ENCODE measurements at places on chromosomes 1 and 21.
A peak's percentile ranks its signal among the peaks of the same experiment; 100 is the strongest.

- no peak for DNase-seq
Measured at GRCh38 chr1:98940722-98941079, 64.0 kb downstream of the PLPPR5 start.

DNA sequence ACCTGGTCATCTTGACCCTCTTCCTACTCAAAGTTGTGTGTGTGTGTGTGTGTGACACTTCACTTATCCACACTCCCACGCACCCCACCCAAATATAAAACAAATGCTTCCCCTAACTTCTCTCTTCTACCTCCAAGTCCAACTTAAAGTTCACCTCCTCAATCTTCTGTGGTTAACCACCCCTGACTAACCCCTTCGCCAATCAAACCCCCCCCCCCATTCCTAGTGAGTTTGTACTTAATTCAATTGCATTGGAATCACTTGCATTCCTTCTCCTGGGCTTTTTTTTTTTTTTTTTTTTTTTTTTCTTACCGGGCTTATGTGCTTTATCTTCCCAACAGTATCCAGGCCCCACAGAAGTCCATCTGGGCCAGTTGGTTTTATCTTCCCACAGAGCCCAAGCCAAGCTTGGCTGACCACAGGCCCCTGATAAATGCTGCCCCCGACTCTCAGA, 78.4 kb downstream of the CD58 start:
- no peak for DNase-seq

DNA sequence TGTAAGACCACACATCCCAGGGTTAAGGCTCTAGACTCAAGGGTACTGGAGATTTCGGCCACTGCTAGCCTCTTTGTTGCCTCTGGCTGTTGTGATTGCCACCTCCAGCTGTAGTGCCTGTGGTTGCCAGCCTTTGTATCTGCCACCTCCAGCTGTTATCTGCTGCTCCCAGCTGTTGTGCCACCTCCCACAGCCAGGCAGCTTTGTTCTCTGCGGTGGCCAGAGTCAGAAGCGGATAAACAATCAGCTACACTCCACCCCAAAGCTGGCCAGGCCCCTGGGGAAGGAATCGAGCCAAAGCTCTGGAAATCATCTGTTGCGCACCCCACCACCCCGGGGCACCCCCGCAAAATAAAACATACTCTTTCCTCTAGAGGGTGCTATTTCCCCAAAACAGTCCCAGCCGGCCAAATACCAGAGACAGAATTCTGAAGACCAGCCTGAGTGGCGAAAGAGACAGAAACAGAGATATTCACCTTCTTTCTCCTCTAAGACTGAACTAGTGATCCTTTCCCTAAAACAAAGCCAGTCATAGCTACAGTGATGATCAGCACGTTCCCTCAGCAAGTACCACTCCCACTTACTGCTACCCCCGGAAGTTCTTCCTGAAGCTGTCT, 14.8 kb upstream of the PIGM start:
- DNase-seq = no peak

DNA sequence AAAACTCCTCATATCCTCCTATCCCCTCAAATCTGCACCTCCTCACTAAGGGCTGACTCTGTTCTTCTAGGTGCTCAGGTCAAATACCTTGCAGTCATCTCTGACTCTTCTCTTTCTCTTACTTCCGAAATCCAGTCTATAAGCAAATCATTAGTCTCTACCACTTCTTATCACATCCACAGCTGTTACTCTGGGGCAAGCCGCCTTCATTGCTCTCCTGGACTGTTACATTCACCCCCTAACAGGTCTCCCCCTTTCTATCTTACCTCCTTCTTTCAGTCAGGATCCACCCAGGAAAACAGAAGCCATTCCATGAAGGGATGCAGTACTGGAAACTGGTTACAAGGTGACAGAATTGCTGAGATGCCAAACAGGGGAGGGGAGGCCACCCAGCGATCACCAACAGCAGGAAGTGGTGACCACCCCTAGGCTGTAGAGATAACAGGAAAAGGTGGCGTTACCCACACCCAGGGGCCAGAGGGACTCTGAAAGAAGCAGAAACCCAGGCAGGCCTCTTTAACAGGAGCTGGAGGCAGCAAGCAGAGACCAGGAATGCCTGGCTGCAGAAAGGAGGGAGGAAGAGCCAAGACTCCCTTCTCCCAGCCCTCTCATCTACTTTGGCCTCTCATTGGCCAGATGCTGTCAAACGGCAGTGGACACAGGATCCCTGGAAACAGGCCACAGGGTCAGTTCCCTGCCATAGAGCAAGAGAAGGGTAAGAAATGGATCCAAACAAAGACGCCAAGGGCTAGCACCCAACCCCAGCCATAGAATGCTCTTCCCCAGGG, 55.5 kb upstream of the FOXO6 start:
- no peak for DNase-seq

DNA sequence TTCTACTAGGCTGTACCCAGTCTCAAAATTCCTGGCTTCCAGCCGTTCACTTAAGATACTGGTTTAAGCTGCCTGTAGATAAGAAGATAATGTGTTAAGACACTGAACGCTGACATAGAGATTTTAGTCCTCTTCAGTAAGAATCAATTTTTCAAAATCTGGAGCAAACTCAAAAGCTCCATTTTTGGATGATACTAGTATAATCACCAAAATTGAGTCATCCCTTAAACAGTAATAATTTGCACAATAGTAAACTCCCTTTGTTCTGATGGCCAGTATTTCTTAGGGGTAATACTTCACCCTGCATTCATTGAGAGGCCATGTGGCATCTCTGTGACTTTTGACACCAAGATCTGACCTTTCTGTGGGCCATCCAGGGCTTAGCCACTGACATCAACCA, 299.8 kb upstream of the USP25 start:
- DNase-seq = no peak

GRCh38 chr1:45478121-45478814, 12.7 kb downstream of the TESK2 start:
- peak; percentile 39 for DNase-seq

GRCh38 chr1:186772228-186772627, 56.5 kb upstream of the PLA2G4A start:
- DNase-seq = no peak

- no peak for DNase-seq
Measured at GRCh38 chr1:38474738-38475623, 384.6 kb downstream of the RRAGC start.

DNA sequence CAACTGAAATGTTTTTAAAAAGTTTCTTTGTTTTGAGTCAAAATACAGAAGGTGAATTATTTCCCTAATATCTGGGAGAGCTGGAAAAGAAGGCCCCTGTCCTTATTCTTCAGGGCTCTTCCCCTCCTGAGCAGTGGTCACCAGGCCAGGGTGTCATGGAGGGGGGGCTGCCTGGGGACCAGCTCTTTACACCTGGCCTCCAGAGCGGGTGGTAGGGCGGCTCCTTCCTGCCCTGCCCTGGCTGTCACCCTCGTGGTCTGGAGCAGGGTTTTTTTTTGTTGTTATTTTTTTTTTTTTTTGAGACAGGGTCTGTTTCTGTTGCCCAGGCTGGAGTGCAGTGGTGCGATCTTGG, 6.6 kb downstream of the SKI start:
- DNase-seq = no peak

DNA sequence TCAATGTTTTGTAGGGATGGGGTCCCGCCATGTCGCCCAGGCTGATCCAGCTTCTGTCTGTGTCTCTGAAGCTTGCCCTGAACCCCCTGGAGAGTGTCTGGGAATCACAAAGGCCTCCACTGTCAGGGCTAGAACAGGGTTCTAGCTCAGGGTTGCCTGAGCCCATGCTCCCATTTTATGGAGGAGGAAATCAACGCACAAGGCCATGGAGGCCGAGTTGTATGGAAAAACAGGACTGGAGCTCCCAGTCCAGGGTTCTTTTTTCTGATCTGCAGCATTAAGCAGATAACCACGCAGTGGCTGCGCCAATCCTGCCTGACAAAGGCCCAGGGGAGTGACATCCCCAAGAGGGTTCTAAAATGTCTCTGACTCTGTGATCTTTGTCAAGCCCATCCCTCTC, 67.6 kb upstream of the NBPF3 start:
- DNase-seq = no peak

DNA sequence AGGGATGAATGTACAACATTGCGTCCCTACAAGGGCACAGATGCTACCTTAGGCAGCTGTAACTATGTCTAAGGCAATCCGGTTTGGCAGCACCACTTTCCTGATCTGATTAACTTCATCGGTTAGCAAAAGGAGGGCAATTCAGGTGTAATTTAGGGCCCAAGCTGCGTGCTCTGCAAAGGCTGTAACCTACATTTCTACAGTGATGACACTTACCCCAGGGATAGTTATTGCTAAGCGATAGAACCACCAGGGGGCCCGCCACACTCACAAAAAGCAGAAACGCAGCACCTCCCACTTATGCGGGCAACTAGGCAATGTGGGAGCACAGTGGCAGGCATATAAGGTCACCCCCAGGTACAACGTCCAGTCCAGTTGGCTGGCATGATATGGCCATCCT, 113.5 kb downstream of the GDAP2 start:
- no peak for DNase-seq

DNA sequence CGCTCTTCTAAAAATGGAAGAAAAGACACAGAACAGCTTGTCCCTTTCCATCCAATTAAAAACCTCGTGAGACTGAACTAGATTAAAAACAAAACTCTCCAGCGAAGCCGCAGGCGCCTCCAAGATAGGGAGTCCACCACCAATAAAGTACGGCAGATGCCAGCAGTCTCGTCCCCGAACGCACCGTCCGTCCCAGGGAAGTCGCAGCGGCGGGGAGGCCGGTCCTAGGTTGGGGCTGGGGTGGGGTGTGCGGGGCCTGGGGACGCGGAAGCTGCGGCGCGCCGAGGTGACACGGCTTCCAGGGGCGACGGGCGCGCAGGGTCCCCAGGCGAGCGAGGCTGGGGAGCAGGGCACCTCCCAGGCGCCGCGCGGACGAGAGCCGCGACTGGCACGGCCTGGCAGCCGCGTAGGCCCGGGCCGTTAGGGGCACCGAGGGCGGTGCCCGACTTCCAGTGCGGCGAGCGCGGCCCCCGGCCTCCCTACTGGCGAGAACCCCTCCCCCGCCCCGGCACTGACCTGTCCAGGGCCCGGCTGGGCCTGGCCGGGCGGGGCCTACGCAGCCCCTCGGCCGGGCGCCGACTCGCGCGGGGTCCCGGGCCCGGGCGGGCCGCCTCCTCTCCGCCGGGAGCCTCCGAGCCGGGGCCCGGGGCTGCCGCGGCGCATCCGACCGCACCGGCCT, 28.3 kb upstream of the A3GALT2 start:
- DNase-seq = peak; percentile 74

DNA sequence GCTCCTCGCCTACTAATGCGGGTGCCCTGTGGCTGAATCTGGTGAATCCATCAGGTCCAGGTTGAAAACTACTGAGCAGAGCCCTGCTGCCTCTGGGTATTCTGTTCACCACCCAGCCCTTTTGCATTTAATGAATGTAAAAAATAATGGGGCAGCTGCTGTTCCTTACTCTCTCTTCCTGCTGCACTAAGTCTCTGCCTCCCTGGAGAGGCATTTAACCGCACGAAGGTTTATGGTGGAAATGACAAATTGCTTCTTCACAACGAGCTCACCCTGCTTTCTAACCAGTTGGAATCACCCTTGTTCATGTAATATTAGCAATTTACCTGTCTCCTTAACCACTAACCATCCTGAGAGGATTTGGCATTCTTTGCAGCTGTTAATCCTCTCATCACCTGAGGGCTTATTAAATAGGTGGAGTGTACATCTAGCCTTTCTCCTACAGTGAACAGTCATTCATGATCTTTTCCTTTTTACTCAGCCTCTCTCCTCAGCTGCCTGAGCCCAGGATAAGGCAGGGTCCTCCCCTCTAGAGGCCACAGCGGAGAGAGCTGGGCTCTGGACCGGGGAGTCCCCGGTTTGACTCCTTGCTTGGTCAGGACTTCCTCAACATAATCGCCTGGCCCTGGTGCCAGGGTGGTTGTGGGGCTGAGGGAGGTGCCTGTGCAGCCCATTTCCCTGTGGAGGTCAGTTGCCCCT, 97.6 kb downstream of the NOS1AP start:
- DNase-seq = peak; percentile 64

GRCh38 chr1:149903836-149904491, 4.6 kb downstream of the BOLA1 start:
- DNase-seq = no peak

DNA sequence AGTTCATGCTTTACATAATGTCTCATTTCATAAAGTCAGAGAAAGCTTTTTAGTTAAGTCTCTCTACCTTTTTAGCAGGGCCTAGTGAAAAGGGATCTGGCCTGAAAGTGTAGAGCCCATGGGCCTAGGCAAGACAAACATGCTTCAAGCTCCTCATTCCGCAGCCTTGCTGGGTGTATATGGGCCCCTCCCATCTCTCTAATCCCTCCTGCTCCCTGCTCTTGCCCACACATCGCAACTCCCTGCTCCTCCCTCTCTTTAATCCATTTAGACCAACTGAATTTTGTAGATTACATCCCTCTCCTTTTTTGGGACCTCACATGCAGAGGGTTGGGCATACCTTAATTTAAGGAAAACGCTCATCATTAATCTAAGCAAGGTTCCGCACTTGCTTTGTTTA, 42.3 kb upstream of the CCDC190 start:
- DNase-seq = no peak

DNA sequence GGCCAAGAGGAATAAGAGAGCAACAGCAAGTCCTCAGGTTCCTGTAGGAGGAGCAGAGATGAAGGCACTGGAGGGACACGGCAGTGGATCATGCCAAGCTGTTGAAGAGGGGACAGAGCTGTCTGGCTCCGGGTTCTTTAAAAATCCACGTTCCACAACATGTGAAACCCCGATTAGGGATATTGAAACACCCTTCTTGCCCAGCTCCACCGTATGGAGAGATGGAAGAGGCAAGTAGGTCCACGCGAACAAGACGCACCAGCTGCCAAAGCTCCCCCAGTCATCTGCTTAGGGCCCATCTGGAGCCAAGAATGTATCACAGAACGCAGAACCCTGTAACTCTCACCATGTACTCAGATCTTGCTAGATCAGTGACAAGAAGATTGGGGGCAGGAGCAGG, 3.9 kb downstream of the C1orf198 start:
- no peak for DNase-seq

DNA sequence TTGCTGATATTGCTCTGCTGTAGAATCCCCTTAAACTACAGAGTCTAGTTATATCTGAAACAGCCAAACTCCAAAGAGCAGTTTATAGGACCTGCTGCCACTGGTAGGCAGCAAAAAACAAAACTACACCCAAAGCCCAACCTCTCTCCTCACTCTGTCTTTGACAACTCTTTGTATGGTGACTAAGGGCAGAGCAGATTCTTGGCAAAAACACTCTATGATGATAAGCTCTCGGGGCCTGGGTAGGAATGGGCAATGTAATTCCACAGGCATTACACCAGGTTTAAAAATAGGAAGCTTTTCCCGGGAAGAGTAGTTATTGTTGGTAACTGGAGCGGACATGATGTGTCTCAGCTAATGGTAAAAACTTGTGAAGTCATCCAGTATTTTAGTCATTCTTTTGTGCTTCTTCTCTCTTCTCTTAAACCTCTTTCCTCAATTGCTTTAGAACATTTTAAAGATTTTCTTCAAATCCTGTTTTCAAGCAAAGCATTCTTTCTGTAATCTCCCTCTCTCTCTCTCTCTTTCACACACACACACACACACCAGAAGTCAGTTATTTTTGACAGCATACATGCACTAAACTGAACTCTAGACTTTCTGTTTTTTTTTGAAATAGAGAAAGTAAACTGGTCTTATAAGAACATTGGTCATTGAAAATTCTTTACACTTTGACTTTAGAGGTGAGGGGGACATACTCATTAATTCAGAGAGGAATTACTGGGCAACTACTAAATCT, 193.5 kb downstream of the PAPPA2 start:
- DNase-seq = no peak

- DNase-seq = no peak
Measured at GRCh38 chr1:90613371-90613770, 103.7 kb downstream of the BARHL2 start.

Measured in NCI-H774 (cell line).